ENCODE measurements at places on chromosomes 11 and 22.
A peak's percentile ranks its signal among the peaks of the same experiment; 100 is the strongest.

DNA sequence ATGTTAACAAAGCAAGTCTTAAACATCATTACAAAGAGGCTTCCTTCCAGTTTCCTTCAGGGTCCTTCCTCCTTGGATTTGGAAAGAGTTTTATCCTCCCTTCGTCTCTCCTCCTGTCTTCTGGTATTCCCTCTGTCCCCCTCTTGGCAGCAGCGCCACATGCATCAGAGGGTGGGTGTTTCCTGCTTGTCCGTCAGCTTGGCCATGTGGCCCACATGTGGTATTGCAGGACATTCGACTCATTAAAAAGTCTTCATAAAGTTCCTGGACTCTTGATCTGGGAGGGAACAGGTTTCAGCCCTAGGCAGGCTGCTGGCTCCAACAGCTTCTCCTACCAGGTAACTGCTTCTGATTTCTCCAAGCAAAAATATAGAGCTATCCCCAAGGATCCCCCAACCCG, 189.8 kb downstream of the CSNK2A3 start:
- DNase-seq: no peak

- DNase-seq: no peak
These were observed 78.5 kb upstream of the PITPNB start for GRCh38 chr22:27997538-27997937.

DNA sequence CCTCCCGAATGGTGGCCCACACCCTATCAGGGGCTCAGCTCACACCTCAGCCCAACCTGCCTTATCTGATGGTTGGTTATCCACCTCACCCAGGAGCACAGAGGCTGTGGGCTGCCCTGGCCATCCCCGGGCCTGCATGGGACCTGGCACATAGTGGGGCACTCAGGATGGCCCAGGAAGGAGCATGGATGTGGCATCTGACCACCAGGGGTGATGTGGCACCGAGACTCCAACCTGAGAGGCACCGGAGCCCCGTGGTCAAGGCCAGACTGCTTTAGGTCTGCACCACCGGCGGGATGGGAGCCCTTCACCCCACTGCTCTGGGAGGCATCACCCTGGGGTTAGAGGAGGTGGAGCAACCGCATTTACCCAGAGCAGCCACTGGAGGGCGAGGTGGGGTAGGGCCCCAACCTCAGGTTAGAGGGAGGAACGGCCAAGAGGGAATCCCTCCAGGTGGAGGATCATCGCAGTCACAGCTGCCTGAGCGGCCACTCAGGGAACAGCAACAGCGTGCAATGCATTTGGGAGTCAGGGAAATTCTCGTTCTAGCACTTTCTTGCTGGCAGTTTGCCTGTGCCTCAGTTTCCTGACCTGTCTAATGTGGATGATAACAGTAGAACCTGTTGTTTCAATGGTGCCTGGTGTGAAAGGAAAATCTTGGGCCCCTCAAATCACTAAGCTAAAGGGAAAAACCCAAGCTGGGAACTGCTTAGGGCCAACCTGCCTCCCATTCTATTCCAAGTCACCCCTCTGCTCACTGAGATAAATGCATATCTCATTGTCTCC, 52.9 kb upstream of the CARS1 start:
- peak; percentile 38 for DNase-seq

DNA sequence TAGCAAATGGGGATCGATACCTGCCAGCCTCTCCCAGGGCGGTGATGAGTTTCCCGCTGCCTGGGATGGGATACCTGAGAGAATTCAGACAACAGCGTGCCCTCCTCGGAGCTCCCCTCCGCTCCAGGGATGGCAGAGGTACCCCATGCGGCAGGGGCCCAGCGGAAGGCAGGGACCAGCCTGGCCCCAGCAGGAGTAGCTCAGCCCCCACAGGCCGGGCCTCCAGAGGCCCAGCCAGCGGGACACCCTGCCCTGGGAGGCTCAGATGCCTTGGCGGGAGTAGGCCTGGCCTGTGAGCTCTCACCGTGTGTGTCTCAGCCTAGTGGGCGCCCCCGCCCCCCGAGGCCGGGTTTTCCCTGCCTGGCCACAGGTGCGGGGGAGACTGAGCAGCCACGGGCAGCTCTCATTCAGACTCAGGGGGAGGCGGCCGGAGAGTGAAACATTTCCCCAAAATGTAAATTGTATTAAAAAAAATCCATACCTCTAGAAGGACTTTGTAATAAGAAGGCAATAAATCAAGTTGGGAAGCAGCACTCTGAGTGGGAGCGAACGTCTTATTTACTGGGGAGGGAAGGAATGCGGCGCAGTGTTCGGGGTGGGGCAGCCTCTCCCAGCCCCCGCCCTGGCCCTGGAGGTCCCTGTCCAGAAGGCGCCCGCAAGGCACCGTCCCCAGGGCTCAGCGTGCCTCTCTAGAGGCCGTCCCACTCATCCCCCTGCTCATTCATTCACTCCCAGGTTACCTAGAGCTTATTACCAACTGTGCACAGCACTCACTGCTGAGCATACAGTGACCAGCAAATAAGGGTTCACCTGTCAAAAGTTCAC, 888.0 kb downstream of the BRD1 start:
- DNase-seq: no peak

GRCh38 chr22:29701155-29701999, 18.4 kb upstream of the CABP7 start:
- DNase-seq: peak; percentile 30

DNA sequence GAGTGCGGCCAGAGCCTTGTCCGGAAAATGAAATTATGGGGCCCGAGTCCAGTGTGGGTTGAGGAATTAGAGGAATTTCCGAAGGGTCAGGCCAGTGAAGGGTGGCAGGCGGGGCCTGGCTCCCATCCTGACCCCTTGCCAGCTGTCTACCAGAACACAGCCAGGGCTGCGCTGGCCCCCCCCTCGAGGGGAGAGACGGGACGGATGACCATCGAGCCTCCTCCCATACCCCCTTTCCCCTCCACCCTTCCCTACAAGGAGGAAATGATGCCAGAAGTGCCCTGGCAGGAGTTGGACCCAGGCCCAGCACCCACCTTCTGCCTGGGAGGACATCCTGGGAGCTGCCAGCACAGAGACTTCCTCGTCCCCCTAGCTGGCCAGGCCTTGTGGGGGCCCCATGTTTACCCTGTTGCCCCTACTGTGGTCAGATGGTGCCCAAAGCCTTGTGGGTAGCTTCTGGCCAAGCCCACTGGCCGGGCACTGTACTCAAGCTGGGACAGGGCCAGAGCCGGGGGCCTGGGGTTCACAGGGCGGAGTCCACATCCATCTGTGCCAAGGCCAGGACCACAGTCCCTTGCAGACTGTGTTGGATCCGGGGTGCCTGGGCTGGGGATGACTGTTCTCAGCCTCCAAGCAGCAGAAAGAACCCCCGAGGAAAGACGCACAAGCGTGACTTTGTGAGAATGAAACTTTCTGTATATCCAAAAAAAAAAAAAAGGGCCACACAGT, 20.8 kb downstream of the ARVCF start:
- DNase-seq: no peak

DNA sequence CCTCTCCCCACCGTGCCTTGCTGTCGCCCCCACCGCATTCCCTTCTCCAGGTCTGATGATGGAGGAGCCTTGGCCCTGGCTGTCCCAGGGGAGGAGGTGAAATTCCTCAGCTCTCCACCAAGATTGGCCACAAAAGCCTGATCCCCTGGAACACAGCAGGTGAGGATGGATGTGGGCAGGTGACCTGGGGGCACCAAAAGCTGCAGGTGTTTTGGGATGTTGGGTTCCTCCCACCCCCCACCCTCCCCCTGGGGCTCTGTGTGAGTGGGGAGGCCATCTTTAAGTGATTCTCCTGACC, 639 bp downstream of the TRIOBP start:
- no peak for DNase-seq

GRCh38 chr22:12601870-12602779, 2925.9 kb upstream of the OR11H1 start:
- DNase-seq: no peak

- DNase-seq: no peak
These were observed 57.4 kb upstream of the BID start for GRCh38 chr22:17831501-17832251.

- DNase-seq: no peak
These were observed 127.4 kb downstream of the SLC17A6 start for GRCh38 chr11:22465620-22466019.

DNA sequence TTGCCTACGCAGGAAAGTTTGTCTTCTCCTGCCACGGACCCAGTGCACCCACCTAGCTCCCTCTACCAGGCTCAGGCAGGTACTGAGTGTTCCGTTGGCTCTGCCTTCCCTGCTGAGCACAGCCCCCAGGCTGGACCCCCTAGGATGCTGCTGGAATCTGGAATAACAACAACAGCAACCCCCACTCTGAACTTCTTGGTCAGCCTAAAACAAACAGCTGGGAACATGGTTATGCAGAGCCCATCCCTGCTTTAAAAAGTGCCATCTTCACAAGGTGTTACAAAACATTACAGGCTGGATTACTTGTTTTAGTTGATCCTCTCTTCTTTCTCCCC, 1.8 kb downstream of the OPCML start:
- DNase-seq: no peak

DNA sequence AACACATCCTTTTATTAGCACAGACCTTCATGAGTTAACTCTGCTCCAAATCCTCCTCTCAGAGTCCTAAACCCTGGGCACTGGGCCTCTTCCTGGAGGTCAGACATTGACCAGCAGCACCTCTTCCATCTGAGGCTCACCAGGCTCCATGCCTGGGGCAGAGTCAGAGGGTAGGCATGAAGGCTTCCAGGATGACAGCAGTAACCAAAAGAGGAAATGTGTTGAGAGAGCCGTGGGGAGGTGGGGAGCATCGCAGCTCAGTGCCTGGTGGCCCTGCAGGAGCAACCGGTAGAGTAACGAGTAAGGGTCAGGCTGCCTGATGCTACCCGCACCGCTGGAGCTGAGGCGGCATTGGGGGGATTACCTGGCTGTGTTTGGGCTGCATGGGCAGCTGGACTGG, 9.4 kb upstream of the NAV2 start:
- no peak for DNase-seq

GRCh38 chr22:19853879-19854777, 546 bp downstream of the GNB1L start:
- no peak for DNase-seq

GRCh38 chr11:67584881-67585873, 1.6 kb downstream of the GSTP1 start:
- DNase-seq: no peak

DNA sequence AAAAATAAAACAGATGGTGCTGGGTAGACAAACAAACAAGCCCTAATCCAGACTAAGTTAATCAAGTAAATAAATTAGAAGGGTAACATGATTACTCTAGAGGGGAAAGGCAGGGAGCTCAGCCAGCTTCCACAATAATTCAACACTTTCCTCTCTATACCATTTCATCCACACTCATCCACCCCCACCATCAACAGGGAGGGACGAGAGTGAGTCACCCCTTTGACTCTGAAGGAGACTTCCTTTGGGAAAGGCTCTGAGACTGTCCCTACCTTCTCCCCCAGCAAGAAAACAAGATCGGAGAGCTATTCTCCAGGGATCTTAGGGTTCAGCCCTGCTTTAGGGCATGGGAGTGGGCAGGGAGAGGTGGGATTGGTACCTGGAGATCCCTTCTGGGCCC, 33.1 kb downstream of the TRIM66 start:
- no peak for DNase-seq

- DNase-seq: no peak
These were observed 465.1 kb downstream of the MN1 start for GRCh38 chr22:27336151-27337090.

GRCh38 chr11:20937826-20938225, 268.4 kb downstream of the NELL1 start:
- DNase-seq: no peak

GRCh38 chr11:65802841-65803240, 16.0 kb downstream of the OVOL1 start:
- no peak for DNase-seq

DNA sequence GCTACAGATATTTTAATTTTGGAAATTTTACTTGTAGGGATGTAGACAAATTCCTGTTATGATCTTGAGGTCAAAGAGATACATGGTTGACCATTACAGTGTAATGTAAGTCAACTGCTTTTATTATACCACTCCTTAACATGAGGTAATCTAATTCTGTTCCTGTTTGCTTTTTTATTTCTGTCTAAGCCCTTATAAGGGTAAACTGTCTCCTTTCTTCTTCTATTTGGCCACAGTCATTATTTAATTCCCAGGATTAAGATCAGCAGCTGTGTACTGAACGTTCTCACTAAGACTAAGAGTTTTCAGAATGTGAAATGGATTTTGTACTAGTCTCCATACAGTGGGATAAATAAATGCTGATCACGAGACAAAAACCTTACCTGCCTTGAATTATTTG, 32.8 kb downstream of the C2CD3 start:
- no peak for DNase-seq

DNA sequence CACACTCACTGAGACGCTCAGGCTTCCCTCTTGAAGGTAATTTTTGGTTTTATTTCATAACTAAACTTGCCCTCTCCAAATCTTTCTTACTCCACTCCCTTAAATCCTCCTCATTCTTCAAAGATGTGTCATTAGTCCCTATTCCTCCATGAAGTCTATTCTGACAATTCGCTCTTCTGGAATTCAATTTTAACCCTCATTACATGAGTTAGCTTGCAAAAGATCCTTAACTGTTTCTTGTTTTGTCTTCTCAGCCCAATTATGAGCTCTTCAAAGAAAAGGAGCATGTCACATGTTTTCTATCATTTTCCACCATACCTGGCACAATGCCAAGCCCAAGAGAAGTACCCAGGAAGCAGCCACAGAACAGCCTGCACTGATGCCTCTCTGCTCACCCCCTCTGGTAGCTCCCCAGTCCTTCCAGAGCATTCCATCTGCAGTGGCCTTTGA, 13.0 kb downstream of the GALNT18 start:
- no peak for DNase-seq

GRCh38 chr11:62400760-62401159, 18.1 kb upstream of the SCGB1A1 start:
- no peak for DNase-seq

- DNase-seq: no peak
These were observed 70.8 kb downstream of the KCNQ1 start for GRCh38 chr11:2515401-2516275.

GRCh38 chr22:25406510-25407210, 157.8 kb upstream of the GRK3 start:
- no peak for DNase-seq

- DNase-seq: no peak
These were observed 22.0 kb downstream of the ARAP1 start for GRCh38 chr11:72730243-72730642.

- no peak for DNase-seq
These were observed 130.1 kb downstream of the MN1 start for GRCh38 chr22:27671413-27671935.

- no peak for DNase-seq
These were observed 1593.1 kb upstream of the RAG2 start for GRCh38 chr11:38191101-38191500.

DNA sequence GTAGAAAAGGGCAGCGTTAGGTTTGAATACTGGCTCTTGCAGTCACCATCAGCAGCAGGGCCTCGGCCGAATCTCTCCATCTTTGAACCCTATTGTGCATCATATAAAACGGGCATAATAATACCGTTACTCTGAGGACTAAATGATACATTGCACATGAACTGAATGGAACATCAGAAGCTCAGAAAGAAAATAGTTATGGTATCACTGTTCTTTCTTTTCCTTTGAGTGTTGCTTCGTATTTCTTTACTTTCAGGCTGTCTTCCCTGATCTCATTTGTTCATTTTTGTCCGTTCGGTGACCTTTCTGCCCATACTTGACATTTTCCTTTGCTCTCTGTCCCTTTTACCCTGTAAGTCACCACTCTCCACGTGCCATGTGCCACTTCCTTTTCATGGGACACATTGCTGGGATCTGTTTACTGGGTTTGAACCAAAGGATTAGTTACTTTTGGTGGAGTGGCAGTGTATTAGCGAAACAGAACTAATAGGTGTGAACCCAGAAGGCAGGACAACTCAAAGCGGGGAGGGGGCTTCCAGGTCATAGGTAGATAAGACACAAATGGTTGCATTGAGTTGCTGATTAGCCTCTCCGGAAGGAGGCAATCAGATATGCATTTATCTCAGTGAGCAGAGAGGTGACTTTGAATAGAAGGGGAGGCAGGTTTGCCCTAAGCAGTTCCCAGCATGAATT, 717 bp upstream of the ZNF202 start:
- no peak for DNase-seq
